Type B pancreatic cell (in vitro differentiated cells): ENCODE measurements at places on chromosomes 2 and 18.

DNA sequence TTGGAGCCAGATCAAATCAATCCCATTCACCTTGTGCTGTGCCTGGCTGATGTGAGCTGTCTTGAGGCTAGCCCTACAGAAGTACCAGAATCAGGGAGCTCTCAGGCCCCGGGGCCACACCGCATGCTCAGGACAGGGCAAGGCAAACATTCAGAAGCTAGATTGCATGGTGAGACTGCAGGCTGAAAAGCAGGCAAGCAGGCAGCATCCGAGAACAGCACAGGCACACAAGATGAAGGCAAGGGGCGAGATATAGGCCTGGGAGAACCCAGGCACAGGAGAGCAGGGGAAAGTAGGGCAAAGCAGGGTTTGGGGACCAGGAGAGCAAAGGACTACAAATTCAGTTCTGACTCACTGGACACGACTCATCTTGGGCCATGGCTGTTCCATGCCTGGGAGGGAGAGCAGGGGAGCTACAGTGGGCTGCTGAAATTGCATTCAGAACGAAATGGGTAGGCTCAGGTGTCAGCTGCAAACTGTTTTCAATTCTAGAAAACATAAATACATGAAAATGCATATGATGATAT is 59.6 kb downstream of the GALNT14 start:
- DNase-seq, result peak; percentile 50

GRCh38 chr2:16166327-16166981 is 226.1 kb downstream of the MYCN start:
- DNase-seq, result peak; percentile 62

DNA sequence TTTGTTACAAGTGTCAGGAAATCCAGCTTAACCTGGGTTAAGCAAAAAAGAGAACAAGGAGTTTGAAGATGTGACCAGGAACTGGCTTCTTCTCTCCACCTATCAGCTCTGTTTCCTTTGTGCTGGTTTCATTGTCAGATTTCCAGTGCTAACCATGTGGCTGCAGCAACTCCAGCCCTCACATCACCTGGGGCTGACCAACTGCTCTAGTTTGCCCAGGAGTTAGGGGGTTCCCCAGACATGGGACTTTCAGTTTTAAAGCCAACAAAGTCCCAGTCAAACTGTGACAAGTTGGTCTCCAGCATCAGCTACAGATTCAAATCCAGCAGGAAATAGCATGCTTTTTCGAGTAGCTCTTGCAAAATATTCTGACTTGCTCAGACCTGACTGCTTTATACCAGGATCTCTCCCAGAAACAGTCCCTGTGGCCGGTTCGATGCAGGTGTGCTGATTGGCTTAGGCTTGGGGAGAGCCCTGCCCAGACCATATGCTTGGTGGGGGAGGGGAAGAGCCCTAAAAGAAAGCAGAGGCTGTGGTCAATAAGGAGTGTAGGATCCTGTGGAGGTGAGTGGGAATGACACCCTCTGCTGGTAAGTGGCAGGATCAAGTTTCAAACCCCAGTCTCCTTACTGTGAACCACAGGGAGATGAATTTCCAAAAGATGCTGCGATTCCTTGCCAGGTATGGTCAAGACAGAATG is 49.5 kb downstream of the KCNE4 start:
- no peak for DNase-seq

- DNase-seq, result no peak
Measured at GRCh38 chr2:62817995-62818713, 112.6 kb downstream of the EHBP1 start.

- no peak for DNase-seq
Measured at GRCh38 chr2:51976623-51977022, 944.7 kb upstream of the NRXN1 start.

GRCh38 chr2:187851955-187852561 is 297.8 kb upstream of the TFPI start:
- no peak for DNase-seq

DNA sequence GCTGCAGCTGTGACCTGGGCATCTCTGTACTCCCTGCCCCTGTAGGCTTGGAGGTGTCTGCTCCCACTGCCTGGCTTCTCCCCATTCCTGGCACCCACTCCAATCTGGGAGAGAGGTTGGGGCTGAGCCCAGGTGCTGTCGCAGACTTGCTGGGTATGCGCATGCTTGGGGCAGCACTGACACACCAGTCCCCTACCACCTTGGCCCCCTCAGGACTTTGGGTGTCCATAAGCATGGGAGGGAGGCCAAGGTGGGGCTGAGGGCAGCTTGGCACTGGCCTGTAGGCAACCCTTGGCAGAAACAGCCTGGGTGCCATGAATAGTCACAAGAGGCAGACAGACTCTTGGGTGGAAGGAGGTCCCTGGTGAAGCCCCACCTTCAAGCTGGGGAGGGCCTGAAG is 136.8 kb downstream of the QPCT start:
- DNase-seq, result no peak

DNA sequence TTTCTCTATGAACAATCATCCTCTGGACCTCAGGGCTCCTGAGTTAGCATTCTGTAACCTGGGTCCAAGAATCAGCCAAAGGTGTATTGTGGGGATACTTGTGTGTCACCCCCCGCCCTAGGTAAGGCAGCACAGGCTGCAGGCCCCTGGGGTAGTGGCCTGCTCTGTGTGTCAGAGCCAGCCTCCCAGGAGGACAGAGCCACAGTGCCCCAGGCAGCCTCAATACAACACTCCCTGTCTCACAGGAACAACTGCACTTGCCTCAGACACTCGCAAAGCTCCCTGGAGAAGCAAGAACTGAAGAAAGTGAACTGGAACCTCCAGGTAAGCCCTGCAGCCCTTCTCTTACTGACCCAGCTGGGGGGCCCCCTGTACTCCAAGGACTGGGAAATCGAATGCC is 121.3 kb upstream of the PPP1CB start:
- no peak for DNase-seq

- DNase-seq, result no peak
Measured at GRCh38 chr2:86461042-86461743, 20.0 kb downstream of the KDM3A start.

- no peak for DNase-seq
Measured at GRCh38 chr2:158825021-158825420, 29.9 kb downstream of the DAPL1 start.

GRCh38 chr18:62539284-62540165 is 16.7 kb downstream of the ZCCHC2 start:
- DNase-seq, result no peak

DNA sequence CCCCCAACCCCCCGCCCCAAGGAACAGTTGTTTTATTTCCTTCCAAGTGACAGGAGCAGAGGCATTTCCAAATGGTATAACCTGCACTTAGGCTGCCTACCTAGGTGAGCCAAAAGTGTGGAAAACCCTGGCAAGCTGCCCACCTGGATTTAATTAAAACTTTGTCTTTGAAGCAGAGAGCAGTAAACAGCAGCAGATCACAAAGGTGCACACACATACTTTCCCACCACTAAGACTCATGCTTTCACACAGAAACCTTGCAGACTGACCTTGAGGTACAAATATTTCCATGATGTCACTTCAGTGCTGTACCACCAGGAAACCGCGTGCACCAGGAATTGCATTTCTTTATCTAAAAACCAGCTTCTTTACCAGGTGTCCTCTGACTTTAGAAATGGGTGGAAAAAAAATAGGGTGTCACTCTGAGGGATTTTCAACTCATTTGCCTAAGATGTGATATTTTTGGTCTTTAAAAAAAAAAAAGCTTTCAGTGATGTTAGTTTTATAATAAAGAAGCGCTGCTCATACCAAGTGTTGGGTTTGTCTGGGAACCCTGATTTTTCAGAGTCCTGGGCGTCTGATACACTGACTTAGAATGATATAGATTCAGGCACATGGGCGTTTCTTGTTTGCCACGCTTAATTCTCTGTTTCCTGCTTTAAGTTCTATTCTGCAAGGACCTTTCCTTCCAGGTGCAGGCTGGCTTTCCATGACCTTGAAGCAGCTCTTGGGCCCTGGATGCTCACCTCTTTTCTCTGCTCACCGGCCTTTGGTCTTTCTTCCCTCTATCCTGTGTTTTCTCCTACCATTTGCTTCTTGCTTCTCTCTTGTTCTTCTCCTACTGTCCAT is 70.7 kb upstream of the BCL2L11 start:
- DNase-seq, result no peak

DNA sequence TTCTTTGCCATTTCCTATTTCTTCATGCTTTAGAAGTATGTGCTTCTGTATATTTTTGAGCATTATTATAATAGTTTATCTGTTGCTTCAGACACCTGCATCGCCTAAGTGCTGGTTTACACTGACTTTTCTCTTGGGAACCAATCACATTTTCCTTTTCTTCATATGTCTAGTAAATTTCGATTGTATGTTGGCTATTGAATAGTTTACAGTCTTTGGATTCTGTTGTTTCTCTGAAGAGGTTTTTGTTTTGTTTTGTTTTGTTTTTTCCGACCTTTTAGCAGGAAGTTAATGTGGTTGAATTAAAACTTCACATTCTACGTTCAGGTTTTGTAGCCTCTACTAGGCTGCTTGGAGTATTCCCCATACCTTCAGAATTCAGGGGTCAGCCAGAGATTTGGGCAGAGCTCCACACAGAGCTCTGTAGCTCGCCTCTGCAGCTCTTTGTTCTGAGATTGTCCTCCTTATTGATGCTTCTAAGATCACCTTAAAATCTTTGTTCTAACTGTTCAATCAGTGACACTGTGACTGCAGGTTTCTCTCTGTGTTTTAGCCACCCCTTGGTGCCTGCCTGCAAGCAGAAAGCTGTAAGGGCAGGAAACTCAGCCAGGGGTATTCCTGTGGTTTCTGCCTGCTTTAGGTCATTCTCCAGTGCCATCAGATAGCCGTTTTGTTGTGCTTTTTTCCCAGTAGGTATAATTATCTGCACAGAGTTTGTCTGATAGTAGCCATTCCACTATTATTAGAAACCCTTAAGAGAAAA is 83.4 kb downstream of the FAM168B start:
- no peak for DNase-seq

DNA sequence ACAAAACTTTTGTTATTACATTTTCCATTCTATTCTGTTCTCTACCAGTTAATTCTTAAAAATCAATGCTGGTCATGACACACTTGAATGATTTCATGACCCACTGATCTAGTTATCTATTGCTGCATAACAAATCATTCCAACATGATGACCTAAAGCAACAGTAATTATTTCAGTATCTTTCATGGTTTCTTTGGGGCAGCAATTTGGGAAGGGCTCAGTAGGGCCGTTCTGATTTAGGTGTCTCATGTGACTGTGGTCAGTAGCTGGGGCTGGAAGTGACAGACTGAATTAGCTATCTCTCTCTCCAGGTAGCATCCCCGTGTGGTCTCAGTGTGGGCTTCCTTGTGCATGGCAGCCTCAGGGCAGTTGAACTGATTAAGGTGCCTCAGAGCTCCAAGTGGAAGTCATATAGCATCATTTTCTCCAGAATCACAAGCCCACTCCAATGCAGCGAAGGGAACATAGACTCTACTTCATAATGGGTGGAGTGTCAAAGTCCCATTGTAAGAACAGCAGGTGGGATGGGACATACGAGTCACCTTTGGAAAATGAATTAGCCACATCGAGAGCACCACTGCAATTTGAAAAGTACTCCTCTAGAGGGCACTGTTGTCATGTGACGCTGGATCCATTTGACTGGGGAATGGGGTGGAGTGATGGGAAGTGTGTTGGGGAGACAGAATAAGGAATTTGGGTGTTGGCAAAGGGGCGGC is 39.1 kb upstream of the FAM136A start:
- no peak for DNase-seq

DNA sequence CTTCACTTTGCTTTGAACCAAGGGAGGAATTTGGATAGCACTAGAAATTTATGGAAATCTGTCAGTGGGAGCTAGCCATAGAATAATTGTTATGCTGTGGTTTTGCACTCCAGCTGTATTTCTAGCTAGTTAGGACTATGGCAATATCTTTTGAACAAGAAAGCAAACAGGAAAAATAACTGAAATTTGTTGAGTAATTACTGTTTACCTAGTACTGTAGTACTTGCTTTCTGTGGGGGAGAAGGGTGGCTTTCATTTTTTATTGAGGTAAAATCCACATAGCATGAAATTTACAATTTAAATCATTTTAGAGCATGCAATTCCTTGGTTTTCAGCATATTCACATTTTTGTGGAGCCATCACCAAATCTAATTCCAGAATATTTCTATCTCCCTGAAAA is 28.4 kb downstream of the MBD5 start:
- DNase-seq, result no peak

GRCh38 chr2:112645310-112646101 is at the start of gene SLC20A1:
Gene SLC20A1, plus strand, starts transcription at chr2:112645939. Its CDS starts 890 bp downstream, at chr2:112646829.
- DNase-seq, result peak; percentile 98

DNA sequence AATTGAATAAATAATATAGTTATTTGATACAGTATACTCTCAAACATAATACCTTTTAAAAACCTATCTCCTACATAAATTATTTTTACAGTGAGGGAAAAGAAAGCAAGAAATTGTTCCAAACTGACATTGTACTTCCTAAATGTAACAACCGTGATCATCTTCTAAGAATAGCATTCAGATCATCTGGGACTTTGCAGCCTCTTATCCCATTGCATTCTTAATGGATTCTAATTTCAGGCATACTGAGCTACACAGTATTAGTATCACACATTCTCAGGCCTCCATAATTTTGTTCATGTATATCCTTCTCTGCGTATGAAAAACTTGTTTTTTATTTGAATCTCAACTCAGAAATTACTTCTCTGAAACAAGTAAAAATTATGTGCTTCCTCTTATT is 1134.7 kb upstream of the CDH2 start:
- no peak for DNase-seq

DNA sequence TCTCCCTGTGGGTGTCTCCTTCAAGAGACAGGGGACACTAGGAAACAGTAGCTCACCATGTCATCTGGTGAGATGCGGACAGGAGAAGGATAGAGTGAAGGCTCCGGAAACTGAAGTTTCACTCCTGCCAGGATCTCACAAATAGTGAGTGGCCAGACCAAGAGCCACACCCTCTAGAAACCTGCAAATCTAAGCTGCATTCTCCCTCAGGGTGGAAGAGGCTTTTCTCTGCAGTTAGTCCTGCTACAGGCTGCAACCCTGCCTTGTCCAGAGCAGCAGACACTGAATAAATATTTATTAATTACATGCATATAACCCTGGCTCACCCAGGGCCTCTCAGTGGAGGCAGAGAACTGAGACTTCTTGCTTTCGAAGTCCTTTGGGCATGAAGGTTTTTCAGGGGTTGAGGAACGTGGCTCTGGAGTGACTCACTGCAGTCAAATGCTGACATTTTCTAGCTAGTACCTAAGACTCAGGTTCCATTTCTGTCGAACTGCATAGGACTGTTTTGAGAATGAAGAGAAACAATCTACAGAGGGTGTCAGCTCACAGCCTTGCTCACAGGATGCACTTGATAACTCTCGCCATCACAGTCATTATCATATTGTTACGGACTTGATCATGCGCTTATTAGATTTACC is 87.3 kb downstream of the ACTR2 start:
- DNase-seq, result no peak

- DNase-seq, result no peak
Measured at GRCh38 chr2:121764681-121765228, 9.3 kb downstream of the TSN start.

- DNase-seq, result no peak
Measured at GRCh38 chr2:183532514-183532913, 408.3 kb downstream of the NUP35 start.
